NCI-H1105 treated with DMSO at 0.1 percent for 48 hours (cell line): ENCODE measurements at places on chromosomes 5 and 9.

DNA sequence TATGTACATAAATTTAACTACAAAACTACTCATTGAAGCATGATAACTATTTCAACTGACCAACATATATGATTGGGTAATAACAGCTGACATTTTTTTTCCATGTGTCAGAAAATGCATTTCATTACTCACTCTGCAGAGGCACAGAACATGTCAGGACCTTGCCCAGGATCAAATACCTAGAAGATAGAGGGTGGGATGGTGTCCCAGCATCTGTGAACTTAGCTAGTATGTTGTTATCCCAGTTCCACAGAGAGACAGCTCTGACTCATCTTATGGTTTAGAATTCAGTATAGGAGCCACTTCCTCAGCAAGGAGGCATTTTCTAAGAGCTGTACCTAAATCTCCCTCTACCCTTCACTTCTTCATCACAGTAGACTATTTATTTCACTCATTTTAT, 1198.6 kb upstream of the ACO1 start:
- no peak for DNase-seq

DNA sequence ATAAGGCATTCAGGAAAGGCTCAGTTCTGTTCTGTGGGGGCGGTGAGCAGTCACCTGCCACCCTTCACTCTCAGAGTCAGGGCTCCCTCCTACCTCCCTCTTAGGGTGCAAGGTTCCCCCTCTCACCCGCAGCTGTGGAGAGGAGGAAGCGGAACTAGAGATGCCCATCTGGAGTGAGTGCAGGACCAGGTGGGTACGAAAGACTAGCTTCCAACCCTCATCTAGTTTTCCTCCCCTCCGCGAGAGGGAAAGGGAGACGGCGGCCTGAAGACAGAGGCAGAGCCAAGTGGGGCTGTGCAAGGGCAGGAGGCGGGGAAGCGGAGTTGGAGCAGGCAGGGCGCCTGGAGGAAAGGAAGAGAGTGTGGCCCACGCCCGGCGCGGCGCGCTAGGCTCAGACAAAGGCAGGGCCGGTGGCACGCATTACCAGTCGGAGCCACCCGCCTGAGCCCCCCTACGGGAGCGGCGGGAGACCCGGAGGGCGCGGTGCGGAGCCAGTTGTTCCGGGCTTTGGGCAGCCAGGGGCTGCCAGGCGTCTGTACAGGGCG, 7.3 kb downstream of the PRR7 start:
- DNase-seq, result no peak

GRCh38 chr5:141753971-141754713, 72.1 kb upstream of the ARAP3 start:
- no peak for DNase-seq

- no peak for DNase-seq
Observed at GRCh38 chr9:111902391-111903139, 6.0 kb downstream of the UGCG start.

DNA sequence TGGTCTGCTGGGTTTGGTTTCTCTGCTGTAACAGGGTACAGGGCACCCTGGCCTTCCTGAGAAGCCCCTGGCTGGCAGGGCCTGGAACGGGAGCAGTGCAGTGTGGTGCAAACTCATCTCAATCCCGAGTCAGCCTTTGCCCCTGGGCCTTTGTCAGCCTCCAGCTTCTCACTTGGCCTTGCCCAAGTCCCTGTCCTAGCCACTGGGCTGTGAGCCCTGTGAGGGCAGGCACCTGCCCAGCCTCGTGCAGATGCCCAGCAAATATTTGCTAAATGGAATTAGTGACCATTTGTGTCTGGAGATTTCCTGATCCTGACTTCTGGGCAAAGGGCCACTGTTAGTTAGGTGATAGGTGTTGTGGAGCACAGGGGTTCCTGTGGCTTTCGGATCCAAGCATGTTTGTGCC, 13.0 kb downstream of the RGS3 start:
- no peak for DNase-seq
